ENCODE measurements at places on chromosomes 11 and 22.

DNA sequence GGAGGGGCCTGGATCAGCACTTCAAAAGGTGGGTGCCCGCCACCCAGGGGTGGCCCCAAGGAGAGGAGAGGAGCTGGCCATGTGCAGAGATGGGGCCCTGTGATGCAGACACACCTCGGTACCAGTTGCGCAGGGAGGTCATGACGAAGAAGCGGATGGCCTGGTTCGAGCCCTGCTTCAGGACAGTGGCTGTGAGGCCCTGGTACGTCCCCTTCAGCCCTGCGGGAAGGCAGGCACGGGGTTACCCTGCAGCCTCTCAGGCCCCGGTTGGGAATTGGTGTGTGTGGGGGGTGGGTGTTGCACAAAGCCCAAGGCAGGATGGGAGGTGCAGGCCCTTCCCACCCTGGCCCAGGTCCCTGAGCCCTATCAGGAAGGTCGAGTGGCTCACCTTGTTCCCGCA, 1.8 kb downstream of the SLC25A1 start:
- DNase-seq, result no peak

DNA sequence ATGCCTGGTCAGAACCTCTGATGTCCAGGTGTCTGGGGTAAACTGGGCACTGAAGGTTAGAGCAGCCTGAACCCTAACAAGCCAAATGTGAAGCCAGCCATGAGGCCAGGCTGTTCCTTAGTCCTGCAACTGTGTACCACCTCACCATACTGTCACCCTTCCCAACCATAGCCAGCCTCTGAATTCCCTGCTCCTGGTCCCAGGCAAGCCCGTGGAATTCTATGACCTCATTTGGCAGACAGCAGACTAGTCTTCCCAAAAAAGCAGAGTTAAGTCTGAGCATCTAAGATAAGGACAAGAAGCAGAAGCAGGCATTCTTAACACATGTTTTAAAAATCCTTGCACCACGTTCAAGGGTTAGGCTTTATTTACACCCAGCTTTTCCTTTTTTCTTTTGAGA, 134.8 kb downstream of the C11orf58 start:
- DNase-seq, result no peak

DNA sequence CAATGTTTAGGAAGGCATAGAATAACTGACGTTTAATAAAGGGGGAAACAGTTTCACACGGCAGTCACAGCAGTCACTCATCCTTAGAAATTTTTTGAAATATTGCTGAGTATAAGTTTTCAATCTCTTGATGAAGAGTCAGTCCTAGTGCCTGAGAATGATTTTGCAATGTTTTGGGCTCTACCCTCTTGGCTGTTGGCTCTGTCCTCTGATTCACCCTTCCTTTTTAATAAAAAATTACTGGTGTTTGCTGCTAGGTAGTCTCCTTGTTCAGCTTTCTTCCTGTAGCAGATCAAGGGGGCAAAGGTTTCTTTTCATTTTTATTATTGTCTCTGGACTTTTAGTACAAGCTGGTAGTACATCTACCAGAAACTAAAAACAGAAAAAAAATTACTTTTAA, 194.3 kb upstream of the ANO3 start:
- DNase-seq, result no peak

DNA sequence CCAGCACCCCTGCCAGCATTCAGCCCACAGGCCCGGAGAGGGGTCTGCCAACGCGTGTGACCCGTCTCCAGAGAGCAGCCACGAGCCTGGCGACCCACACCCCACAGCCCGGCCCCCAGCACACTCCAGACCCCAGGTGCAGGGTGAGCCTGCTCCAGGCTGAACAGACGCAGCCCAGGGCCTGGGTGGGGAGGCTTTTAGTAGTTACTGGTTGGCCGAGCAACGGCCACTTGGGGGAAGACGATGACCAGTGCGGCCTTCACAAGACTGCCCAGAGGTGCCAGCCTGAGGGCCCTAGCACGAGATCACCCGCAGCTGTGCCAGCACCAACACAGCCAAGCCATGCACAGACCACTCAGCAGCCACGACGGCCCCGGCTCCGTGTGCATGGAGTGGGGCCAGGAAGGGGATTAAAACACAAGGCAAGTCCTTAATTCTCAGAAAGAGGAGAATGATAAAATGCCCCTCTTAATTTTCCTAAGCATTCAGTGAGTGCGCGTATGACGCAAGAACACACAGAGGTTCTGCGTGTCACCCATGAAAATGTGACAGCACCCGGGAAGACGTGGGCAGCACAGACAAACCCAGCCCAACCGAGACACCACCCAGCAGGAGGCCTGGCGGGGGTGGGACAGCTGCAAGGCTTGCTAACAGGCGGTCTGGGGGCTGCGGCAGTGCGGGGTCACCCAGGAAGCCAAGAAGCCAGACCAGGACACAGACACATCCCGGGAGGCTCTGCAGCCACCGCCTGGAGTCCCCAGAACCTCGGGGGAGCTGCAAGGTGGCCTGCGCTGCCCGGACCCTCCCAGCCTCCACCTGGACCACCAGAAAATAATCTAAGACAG, 47.6 kb downstream of the BRD1 start:
- no peak for DNase-seq

GRCh38 chr11:112826026-112826425, 135.2 kb upstream of the NCAM1 start:
- no peak for DNase-seq

- no peak for DNase-seq
Observed at GRCh38 chr11:26607725-26608506, 35.9 kb upstream of the MUC15 start.

GRCh38 chr11:29171360-29171950, 845.4 kb downstream of the KCNA4 start:
- DNase-seq, result no peak

GRCh38 chr11:14373941-14374646, 15.1 kb upstream of the RRAS2 start:
- DNase-seq, result no peak

- no peak for DNase-seq
Observed at GRCh38 chr11:112881461-112881860, 79.8 kb upstream of the NCAM1 start.

DNA sequence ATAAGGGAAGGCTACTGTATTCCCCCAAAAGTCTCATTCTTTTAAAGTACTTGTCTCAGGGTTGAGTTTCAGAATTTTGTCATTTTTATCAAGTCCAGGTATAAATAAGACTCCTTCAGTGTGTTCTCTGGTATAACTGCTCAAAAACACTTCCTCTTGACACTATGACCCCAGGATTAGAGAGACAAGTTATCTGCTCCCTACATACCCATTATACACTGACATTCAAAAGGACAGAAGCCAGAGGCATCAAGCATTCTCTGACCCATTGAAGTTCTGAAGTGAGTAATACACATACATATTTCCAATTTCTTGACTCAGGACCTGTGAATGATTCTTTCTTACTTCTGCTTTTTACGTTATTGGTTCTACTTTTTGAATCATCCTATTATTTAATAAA, 447.8 kb upstream of the CNTN5 start:
- no peak for DNase-seq

DNA sequence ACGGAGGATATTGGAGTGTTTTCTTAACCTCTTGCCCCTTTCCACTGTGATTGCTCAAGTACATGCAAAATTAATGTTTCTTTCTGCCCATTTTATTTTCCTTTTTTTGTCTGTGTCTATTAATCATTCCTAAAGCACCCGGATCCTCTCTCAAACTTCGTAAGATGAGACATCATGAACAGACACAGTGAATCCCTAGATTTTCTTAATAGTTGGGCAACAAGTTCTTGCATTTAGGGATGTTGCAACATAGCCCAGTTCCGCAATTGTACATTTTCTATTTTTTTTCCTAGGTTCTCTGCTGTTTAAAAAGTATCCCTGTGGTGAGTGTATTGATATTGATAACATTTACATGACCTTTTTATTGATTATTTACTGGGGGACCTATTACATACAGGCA, 2.9 kb downstream of the FAM111A start:
- DNase-seq, result no peak

DNA sequence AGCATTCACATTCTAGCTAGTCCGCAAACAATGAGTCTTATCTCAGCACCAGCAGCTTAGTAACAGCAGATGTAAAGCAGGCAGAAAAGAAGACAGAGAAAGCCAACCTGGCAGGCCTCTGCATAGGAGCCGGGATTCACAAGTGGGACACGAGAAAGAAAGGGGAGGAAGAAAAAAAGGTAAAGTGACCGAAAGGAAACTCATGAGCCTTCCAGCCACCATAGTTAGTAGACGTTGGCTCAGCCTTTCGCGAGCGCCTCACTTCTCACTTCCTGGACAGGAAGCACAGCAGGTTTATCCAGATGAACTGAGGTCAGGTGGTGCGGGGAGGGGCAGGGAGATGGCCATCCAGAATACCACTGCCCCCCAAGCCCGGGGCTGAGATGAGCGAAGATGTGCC, 19.7 kb upstream of the KAT5 start:
- DNase-seq, result no peak

DNA sequence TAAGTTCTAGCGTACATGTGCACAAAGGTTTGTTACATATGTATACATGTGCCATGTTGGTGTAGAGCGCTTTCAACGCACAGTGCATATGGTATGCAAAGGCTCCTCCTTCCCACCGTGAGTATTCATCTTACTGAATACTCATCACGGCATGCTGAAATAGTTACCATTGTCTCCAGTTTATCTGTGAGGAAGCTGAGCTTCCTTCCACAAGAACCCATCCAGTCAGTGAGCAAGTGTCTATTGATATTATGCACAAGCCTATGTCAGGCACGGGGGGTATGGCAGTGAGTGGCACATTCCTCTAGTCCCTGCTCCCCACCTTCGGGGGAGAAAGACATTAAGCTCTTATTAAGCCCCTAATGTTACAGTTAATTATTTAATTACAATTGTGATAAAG, 28.1 kb downstream of the INSC start:
- no peak for DNase-seq

GRCh38 chr22:43337385-43337784, 5.8 kb downstream of the SCUBE1 start:
- DNase-seq, result no peak

- no peak for DNase-seq
Observed at GRCh38 chr11:86629045-86629706, 43.2 kb downstream of the ME3 start.

DNA sequence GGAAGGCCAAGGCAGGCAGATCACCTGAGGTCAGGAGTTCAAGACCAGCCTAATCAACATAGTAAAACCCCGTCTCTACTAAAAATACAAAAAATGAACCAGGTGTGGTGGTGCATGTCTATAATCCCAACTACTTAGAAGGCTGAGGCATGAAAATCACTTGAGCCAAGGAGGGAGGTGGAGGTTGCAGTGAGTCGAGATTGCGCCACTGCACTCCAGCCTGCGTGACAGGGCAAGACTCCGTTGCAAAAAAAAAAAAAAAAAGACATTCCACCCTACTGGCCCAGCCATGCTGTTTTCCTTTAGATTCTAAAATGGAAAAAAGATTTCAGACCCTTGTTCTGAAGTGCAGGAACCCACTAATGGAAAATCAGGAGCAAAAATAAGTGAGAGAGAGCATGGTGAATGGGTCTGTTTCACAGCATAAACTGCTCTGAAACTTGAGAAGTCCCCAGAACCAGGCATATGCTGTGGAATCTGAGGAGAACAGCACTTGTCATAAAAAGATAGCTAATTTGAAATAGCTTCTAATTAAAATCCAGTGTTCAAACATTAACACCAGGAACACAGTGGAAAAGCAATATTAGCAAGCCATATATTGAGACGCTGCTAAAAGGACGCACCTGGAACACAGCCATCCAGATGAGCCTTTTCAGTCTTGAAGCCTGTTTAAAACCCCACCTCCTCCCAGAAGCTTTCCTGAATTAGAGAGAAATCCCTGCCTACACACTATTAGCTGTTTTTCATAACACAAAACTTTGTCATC, 66.3 kb upstream of the CHRM4 start:
- no peak for DNase-seq

DNA sequence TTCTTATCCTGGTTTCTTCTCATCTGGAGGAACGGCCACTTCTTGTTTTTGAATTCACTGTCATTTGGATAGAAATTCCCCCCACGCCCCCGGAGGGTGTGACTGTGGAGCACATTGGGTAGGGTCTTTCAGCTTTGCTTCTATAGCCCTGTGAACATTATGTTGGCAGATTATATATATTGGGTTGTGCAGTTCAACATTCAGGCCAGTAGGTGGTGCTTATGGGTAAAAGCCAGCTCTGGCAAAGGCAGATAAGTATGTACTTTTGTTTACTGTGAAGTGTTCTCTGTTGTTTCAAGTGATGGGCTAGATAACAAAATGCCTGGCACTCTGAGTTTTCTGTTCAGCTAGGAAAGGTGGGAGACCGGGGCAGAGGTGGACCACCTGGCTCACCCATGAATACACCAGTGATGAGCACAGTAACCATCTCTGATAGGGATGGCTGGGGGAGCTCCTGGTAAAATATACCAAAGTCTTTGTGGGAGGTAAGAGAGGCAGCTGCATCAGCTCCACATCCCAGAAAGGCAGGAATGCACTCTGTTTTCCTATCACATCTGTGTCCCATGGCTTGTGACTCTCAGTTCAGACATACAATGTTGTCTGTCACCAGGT, 1348.2 kb upstream of the RAG2 start:
- DNase-seq, result no peak

DNA sequence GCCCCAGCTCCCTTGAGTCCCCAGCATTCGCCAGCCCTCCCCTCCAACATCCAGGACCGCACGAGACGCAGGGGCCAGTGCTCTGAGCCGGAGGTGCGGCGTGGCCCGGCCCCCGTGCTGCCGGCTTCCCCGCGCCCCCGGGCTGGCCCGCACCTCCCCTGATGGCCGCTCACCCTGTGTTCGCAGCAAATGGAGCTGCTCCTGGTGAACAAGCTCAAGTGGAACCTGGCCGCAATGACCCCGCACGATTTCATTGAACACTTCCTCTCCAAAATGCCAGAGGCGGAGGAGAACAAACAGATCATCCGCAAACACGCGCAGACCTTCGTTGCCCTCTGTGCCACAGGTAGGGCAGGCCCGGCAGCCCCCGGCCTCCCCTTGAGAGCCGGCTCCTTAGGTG, 2.7 kb downstream of the CCND1 start:
- DNase-seq, result no peak

- DNase-seq, result no peak
Observed at GRCh38 chr11:14202251-14203196, 156.5 kb downstream of the RRAS2 start.

GRCh38 chr11:114845766-114846415, 167.6 kb downstream of the NXPE2 start:
- DNase-seq, result no peak

DNA sequence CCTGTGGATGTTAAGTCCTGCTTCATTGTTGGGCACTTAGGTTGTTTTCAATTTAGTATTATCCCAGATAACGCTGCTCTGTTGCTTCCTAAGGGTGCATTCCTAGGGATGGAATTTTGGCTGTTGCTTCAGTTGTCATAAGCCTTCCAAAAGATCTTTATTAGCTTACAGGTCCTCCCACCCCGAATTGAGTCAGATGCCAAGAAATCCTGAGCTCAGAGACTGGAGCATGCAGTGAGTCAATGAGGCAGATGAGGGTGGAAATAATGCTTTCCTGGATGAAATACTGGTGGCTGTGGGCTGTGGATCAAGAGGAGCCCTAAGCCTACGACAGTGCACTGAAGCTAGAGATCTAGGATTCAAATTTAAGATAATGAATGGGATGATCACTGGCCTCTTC, 10.7 kb upstream of the IL18BP start:
- no peak for DNase-seq

All from stimulated activated CD8-positive, alpha-beta memory T cell treated with anti-CD3 and anti-CD28 coated beads, Interleukin-4, amount 100 ng/mL, for 1 hour (primary cell).